ENCODE measurements at places on chromosomes 3 and 15.

DNA sequence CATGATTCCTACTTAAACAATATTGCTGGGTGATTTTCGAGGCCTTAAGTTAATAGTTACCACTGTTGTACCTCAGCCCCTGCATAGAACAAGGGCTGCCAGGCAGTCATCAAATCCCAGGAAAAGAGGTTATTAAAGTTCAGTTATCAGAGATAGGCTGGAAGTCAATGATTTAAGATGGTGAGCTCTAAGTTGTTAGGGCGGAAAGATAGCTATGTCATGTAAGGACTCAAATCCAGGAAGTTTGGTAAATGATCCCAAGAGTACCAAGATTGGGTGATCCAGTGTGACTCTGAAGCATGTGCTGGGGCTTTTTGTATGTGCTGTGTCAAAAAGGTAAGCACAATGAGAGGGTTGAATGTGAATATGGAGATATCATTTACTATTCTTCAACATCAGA lies 287.9 kb downstream of the NLGN1 start:
- no peak for DNase-seq

- DNase-seq = no peak
These were observed 1196.3 kb upstream of the GBE1 start for GRCh38 chr3:82957696-82958095.

DNA sequence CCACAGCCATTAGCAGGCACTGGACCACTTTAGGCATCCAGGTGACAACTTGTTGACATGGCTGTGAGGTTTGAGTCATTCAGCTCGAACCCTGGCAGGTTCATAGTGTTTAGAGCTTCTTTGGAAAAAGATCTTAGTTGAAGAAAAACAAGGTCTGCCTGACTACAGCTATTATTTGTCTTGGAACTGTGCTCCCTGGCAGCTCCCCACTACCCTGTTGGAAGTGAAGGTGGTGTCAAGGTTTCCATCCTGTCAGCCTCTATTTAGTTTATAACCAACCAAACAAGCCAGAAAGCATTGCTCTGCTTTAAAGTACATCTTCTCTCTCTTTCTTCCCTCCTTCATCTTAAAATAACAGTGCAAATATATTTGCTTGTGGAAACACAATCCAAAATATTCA lies 56.8 kb downstream of the KAT2B start:
- no peak for DNase-seq

GRCh38 chr3:114623420-114624046 lies 329.7 kb downstream of the TIGIT start:
- no peak for DNase-seq

DNA sequence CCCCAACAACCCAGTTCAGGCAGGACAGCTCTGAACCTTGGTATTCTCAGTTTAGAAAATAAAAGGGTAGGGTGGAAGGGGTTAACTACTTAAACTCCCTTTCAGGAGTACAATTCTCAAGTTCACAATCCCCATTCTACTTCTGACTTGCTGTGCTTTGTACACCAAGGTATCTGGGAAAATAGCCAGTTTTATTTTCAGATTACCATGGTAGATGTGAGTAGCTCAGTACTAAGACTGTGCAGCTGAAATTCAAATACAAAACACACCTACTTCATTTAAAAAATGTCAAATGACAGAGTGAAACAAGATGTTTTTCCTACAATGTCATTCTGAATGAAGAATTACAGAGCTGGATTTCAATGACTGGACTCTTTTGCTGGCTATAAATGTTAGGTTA lies 27.4 kb downstream of the SLC7A14 start:
- no peak for DNase-seq

DNA sequence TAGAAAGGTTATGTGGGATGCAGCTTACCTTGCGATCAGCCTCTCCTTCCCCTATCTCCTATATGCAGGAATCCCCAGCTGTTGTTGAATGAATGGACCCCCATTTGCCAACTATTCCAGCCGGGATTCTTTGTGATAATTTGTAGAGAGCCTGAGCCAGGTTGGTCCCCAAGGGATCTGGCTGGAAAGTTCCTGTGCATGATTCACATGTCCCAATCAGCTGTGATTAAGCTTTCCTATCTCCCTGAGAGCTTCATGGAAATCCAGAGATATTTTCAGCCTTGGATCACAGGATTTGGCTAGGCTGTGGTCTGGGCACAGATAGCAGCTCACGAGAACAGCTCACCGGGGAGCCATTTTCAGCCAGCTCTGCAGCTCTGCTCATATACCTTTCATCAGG lies 76.7 kb downstream of the ARNT2 start:
- DNase-seq = no peak

DNA sequence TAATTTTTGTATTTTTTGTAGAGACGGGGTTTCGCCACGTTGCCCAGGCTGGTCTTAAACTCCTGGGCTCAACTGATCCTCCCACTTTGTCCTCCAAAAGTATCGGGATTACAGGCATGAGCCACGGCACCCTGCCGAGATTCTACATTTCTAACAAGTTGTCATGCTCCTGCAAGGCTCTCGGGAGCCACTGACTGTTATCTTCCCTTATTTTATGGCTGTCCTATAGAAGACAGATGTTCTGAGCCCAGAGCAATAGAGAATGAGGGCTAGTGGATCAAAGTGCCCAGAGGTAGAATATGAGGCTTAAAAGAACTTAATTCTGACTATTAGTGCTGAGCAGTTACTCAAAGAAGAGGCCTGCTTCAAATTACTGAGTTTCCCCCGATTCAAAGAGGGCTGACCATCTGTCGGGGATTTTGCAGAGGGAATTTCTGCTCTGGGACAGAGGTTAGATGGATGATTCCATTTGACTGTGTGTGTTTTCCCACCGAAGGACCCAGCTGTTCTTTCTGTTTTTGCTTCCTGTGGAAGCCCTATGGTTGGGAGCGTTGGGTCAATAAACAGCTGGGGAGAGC lies 39.5 kb downstream of the ITPR1 start:
- DNase-seq = no peak

DNA sequence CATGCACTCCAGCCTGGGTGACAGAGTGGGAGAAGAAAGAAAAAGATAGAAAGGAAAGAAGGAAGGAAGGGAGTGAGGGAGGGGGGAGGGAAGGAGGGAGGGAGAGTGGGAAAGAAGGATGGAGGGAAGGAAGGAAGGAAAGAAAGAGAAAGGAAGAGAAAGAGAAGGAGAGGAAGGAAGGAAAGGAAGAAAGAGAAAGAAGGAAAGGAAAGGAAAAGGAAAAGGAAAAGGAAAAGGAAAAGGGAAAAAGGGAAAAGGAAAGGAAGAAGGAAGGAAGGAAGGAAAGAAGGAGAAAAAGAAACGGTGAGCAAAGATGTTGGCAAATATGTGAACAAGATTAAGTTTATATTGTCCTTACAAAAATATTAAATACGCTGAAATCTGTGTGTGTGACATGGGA lies 36.2 kb upstream of the TICRR start:
- DNase-seq = no peak

GRCh38 chr15:67097930-67098740 lies 32.7 kb downstream of the SMAD3 start:
- DNase-seq = no peak

GRCh38 chr3:49222002-49222401 lies 50.6 kb downstream of the KLHDC8B start:
- DNase-seq = no peak

DNA sequence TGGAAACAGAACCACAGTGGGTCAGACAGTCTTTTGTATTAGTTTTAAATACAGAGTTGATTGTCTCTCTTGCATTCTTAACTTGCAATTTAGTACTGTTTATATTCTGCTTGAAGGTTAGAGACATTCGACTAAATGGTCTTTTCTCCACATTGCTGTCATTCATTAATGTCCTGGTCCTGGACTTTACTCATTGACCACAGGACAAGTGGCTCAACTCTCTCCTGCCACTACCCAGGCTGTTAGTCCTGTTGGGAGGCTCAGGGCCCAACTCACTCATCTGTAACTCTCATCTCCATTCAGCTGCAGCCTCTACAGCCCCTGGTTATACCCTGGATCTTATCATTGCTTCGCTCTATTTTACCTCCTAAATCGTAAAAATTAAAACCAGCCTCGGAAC lies 427.4 kb downstream of the LPP start:
- DNase-seq = no peak

DNA sequence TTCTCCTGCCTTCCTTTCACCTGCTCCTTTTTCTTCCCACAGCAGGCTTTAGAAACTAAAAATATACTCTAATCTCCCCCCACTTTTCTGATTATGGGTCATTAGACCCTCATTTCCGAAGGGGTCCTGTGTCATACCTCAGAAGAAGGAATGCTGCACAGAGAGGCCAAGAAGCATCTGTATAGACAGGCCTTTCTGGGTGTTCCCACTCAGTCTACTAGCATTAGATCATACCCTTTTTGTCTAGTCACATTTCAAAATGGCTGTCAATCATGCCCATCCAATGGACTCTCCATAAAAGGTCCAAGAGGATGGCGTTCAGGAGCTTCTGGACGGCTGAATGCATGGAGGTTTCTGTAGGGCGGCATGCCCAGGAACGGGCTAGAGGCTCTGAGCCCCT lies 192.2 kb downstream of the SUCLG2 start:
- no peak for DNase-seq

DNA sequence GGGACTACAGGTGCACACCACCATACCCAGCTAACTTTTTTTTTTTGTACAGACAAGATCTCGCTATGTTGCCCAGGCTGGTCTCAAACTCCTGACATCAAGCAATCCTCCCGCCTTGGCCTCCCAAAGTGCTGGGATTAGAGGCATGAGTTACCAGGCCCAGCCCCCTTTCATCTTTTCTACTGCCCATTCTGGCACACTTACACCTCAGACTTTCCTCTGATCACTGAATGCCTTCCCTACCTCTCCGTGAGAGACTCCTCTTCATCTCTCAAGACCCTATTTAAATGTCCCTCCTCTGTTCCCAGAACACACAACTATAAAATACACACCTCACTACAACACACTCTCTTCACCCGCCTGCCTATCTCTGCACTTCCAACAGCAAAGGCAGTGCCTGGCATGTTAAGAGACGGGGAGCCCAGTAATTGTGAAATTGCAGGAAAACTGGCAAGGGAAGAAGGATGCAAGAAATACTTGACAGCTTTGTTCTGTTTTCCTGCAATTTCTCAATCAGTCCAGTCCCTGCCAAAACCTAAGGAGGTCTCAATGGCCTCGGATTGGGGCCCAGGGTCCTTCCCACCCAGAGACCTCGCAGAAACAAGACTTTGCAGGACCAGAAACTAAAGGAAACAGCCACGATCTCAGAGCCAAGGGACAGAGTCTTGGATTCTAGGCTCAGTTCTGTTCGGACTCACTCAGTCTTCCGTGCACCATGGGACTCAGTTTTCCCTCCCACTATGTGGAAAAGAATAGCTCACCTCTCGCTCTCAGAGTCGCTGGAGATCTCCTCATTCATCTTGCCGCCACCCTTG lies 849 bp downstream of the RRP9 start:
- DNase-seq = no peak

DNA sequence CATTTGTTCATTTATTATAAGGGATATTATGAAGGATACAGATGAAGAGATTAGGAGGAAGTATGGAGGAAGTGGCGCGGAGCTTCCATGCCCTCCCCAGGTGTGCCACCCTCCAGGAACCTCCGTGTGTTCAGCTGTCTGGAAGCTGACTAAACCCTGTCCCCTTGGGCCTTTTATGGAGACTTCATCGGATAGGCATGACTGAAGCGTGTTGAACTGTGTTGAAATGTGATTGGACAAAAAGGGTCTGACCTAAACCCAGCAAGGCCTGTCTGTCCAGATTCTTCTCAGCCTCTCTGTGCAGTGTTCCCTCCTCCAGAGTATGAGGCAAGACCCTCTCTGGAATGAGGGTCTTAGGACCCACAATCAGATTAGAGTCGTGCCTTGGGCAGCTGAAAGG lies 31.7 kb downstream of the HACD3 start:
- no peak for DNase-seq

DNA sequence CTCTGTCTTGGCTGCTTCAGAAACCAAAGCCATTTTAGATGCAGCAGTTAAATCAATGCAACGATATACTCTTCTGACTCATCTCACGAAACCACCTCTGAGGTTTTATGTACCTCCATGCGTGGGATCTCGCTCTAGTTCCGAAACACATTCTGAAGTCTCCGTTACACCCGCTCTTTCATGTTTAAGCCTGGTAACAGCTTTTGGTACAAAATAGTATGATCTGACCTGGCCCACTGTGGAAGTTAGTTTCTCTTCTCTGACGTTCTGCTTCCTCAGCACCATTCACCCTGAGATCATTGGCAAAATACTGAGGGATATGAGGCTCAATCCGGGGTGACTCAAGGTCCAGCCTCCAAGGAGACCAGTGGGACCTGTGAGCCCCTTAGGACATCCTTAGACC lies 121.9 kb downstream of the TMEM266 start:
- DNase-seq = no peak

- no peak for DNase-seq
These were observed 37.1 kb downstream of the NANOGP8 start for GRCh38 chr15:35047996-35048395.

GRCh38 chr15:63195569-63196015 lies 6.2 kb downstream of the RAB8B start:
- no peak for DNase-seq

- no peak for DNase-seq
These were observed 256.9 kb downstream of the PLCL2 start for GRCh38 chr3:17141699-17142098.

DNA sequence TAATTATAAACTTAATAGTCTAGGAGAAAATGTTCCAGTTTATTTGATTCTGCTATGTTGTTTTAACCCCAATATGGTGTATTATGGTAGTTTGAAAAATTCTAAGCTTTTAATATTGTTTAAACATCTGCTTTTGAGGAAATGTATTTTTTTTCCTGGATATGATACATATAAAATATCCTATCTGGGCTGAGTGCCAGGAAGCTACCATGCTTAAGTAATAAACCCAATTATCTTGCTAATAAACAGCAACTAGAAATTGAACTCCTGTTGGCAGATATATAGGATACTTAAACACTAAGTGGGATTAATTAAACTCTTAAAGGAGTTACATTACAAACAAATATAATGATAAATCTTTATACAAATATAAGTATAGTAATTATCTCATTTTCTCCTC lies 293.7 kb upstream of the GRM7 start:
- DNase-seq = no peak

- no peak for DNase-seq
These were observed 170.2 kb downstream of the FNDC3B start for GRCh38 chr3:172209333-172210321.

DNA sequence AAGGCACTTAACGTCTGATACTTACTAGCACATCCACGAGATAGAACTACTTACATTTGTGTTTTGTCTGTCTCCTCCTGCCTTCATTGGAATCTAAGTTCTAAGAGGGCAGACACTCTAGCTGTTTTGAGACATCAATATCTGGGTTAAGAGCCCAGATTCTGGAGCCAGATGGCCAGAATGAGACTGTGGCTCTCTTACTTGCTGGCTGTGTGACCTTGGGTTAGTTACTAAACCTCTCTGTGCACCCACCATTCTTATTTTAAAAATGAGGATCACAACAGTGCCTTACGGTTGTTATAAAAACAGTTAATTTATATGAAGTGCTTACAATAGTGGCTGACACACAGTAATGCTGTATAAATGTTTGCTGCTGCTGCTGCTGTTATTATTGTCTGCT lies 7.7 kb downstream of the STARD5 start:
- no peak for DNase-seq
